Stimulated activated CD8-positive, alpha-beta memory T cell treated with anti-CD3 and anti-CD28 coated beads, Interleukin-2, amount 100 ng/mL, for 1 hour (primary cell): ENCODE measurements at places on chromosomes 6 and 20.

DNA sequence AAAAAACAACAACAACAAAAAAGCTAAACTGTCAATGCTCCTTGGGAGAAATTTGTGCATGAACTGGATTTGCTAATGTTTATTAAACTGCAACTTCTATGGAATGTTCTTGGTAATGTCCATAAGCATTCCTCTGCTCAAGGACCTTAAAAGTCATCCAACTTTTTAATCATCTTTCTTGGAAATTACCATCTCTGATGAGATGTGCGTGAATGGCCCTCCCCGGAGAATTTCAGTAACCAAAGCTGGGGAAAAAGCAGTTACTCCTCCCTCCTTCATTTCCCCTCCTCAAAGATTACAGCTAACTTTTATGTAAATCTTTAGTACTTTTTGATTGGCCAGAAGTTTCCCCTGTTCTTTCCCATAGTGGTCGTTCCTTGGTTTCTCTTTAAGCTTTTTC, 5.2 kb downstream of the TBCC start:
- no peak for DNase-seq

DNA sequence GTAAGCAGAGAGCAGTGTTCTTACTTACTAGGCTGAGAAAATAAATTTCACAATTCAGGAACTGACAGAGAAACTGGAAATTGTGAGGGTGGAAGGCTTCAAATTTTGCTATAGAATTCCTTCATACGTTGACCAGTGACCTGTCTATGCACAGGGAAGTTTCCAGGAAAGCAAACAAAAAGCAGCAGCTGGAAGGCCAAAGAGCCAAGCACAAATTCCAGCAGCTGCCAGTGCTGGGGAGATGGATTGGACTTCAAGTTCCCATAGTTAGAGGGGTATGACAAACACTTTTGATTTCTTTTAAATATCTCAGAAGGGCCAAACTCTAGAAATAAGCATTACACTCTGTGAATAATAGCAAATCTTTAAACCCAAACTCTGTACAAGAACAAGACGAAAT, 299.1 kb upstream of the KCNQ5 start:
- no peak for DNase-seq

DNA sequence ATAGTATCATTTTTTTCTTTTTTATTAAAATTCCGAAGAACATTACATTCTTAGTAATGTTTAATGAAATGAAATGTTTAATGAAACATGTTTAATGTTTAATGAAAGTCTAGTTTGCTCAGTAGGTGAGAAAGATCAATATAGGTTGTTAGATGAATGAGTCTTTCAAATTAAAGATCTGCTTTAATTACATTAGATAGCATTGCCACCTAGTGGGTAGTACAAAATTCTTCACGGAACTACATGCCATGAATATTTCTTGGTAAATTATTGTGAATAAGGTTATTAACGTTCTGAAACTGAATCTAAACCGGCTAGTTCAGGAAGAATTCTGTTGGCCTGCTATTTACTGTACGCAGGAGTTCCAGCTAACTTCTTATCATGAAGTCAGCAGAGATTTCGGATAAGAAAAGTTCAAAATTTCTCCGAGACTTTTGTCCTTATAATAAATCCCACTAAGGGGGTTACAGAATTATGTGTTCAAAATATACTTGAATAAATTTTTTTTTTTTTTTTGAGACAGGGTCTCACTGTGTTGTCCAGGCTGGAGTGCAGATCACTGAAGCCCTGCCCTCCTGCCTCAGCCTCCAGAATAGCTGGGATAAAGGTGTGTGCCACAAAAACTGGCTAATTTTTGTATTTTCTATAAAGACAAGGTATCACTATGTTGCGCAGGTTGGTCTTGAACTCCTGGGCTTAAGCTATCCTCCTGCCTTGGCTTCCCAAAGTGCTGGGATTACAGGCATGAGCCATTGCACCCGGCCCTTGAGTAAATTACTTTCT, 7.9 kb upstream of the GMNN start:
- no peak for DNase-seq

DNA sequence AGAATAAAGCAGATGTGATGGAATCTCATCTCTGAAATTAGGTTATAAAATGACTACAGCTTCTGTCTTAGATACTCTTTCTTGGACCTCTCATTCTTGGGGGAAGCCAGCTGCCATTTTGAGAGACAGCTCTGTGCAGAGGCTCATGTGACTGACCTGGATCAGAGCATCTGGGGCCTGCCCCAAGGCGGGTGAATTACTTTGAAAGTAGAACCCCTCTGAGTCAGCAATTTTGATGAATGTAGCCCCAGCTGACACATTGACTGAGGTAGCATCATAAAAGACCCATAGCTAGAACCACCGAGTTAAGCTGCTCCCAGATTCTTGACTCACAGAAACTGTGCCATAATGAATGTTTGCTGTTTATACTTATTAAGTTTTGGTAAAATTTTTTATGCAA, 124.5 kb downstream of the THEMIS start:
- DNase-seq: no peak

DNA sequence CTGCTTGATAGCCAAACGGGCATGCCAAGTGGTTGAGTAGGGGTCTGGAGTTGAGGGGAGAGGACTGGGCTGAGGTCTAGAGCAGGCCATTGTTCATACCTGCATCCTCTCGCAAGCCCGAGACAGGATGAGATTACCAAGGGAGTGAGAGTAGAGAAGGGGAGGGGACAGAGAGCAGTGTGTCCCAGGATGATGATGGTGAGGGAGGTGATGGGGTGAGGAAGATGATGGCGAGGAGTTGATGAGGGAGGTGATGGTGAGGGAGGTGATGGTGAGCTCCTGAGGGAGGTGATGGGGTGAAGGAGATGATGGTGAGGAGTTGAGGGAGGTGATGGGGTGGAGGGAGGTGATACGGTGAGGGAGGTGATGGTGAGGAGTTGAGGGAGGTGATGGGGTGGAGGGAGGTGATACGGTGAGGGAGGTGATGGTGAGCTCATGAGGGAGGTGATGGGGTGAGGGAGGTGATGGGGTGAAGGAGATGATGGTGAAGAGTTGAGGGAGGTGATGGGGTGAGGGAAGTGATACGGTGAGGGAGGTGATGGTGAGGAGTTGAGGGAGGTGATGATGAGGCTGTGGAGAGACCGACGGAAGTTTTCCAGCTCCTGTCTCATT, 6.4 kb downstream of the TMEM181 start:
- no peak for DNase-seq

GRCh38 chr6:136307351-136307750, 17.7 kb upstream of the BCLAF1 start:
- no peak for DNase-seq

GRCh38 chr6:135116571-135116970, 61.9 kb upstream of the HBS1L start:
- DNase-seq: no peak

- DNase-seq: no peak
These were observed 607.4 kb downstream of the MAFB start for GRCh38 chr20:40081653-40082052.

DNA sequence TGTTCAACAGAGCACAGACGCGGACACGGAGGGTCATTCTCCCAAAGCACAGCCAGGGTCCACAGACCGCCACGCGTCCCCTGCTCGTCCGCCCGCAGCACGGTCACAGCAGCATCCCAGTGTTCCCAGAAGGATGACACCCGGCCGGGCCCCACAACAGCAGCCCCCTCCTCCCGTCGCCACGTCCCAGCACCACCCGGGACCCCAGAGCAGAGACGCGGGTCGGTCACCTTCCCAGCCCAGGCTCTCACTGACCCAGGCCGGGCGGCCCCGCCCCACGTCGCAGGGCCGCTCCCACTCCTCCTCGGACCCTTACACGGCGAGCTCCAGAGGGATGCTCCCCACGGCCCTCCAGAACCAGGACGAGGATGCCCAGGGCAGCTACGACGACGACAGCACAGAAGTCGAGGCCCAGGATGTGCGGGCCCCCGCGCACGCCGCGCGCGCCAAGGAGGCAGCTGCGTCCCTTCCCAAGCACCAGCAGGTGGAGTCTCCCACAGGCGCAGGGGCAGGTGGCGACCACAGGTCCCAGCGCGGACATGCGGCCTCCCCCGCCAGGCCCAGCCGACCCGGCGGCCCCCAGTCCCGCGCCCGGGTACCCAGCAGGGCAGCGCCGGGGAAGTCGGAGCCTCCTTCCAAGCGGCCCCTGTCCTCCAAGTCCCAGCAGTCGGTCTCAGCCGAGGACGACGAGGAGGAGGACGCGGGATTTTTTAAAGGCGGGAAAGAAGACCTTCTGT, 64.3 kb downstream of the FNDC1 start:
- DNase-seq: no peak

GRCh38 chr20:23456409-23456808, 3.7 kb upstream of the CST11 start:
- no peak for DNase-seq

DNA sequence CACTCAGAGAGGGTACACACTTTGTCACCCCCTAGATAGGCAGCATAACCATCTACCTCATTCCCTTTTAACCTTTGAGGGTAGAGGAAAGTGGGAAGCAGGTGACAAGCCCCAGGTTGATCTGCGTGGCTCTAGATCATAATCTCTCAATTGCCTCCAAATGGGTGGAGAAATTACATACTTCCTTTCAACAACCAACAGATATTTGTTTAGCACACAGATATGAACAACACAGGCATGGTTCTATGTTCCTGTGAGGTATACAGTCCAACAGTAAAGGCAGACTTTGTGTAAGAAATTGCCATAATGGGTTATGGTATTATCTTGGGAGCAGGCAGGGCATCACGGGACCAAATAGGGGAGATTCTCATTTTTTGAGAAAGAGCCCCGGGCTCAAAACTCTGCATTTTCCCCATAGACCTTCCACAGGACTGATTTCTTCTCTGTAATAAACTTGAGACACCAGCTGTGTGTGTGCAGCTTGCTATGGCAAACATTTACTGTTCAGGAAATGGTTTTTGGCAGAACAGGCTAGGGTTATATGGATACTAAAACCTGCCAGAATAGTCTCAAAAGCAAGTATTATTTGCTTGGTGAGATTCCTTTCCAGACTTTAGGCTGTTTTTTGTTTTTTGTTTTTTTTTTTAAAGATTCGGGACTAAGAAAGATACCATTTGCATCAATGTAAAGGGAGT, 126.2 kb downstream of the CD164 start:
- DNase-seq: no peak

DNA sequence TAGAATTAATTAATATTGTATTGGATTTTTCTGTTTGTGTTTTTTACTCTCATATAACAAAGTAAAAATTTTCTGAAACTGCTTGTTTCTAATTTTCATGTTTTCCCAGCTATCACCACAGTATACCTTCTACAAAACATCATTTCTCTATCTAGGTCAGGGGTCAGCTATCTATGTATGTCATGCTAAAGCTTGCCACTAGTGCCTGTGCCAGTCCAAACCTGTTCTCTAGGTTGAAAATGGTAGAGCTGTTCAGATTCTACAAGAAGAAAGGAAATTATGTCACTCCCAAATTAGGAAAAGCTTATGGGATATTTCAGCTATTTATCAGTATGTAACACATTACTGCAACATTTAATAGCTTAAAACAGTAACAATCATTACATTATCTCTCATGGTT, 5.8 kb upstream of the ME1 start:
- no peak for DNase-seq

DNA sequence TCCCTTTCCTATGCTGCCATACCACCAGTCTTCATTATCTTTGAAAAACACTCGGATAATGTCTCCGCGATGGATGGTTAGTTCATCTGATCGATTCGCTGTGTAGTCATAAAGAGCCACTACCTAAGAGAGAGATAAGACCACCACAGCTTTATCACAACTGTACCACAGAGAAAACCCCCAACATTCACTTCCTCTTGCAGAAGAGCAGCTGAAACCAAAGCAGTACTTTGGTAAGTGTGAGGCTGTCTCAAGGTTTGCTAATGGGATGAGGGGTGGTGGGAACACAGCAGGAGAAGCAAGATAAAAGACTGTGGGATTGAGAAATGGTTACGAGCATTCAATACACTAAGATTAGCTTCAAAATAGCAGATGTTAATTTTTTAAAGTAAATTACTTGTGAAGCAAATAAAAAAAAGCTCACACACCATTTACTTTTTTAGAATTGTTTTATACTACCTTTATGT, 142.1 kb downstream of the MYB start:
- DNase-seq: no peak

DNA sequence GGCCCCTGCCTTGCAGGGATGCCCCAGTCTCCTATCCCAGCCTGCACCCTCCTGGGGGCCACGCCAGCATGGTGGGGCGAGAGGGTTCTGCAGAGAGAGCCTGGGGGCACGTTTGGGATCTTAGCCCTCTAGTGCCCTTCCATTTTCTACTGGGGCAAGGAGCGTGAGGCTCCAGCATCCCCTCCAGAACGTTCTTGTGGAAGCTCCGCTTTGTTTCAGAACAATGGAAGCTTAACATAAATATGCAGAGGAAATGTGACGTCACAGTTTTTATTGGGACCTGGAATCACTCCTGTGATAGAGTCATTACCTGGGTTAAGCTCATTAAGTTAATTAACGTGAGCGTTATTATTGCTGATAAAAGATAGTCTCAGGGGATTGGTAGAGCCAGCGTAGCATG, 19.6 kb downstream of the BHLHE23 start:
- DNase-seq: no peak

- DNase-seq: no peak
These were observed 18.2 kb upstream of the FRMD1 start for GRCh38 chr6:168097221-168097620.

GRCh38 chr20:45436732-45437485, 21.0 kb downstream of the PIGT start:
- peak; percentile 85 for DNase-seq
